Bronchus fibroblast of lung (primary cell): ENCODE measurements at places on chromosomes 13 and 19. TPM values are rescaled to one million over a fixed set of nuclear protein-coding genes. Genes with fewer than 3 reads are reported as not detected.

PIAS4 gene
- total RNA-seq: 14.3 and 20.5 TPM in 2 replicates

BEST2 gene
- total RNA-seq: not detected in 2 replicates

SLC17A7 gene
- total RNA-seq: not detected in 2 replicates

OR4F17 gene
- total RNA-seq: not detected in 2 replicates

PTPRH gene
- 0.74 and 1.0 TPM in 2 replicates for total RNA-seq

LINGO3 gene
- not detected in 2 replicates for total RNA-seq

CLDND2 gene
- 0.89 TPM in 1 of 2 replicates, not detected in the other for total RNA-seq

RNF17 gene
- total RNA-seq: 0.50 and 0.89 TPM in 2 replicates

ZNF563 gene
- total RNA-seq: 1.5 and 2.4 TPM in 2 replicates

VSTM2B gene
- total RNA-seq: not detected in 2 replicates

USHBP1 gene
- total RNA-seq: not detected in 2 replicates
